ENCODE measurements at places on chromosomes 4 and X.

DNA sequence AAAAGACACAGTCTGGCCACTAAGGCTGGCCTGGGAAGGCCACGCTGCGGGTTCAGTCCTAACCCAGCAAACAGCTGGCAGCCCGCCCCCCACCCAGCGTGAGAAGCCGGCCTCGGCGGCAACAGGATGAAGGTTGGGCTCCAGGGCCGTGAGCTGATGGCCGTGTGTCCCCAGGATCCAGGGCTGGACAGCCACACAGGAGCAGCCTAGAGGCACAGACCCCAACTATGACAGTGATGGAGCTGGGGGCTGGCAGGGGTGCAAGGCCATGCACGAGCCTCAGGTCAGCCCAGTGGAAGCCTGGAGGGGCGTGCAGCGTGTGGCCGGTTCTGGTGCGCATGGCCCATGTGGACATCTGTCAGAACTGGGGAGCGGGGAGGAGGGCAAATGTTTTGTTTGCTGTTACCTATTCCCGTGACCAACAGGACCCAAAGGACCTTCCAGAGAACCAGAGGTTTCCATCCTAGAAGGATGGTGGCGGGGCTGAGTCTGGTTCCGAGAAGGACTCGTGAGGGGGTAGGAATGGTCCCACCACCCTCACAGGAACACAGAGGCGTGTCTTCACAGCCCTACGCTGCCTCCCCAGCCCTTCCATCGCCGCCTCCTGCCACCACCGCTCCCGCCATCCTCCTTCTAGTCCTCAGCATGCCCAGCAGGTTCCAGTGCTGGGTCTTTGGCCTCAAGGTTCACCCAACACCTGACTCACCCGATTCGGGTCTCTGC is 46.5 kb downstream of the ZFYVE28 start:
- no peak for DNase-seq

DNA sequence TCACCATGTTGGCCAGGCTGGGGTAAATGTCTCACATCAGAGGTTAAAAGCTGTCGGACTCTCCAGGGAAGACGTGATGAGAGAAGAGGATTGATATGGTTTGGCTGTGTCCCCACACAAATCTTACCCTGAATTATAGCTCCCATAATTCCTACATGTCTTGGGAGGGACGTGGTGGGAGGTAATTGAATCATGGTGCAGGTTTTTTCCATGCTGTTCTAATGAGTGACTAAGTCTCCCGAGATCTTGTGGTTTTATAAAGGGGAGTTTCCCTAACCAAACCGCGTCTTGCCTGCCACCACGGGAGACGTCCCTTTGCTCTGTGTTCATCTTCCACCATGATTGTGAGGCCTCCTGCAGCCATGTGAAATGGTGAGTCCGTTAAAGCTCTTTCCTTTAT is 64.4 kb downstream of the ASMT start:
- DNase-seq, result no peak

DNA sequence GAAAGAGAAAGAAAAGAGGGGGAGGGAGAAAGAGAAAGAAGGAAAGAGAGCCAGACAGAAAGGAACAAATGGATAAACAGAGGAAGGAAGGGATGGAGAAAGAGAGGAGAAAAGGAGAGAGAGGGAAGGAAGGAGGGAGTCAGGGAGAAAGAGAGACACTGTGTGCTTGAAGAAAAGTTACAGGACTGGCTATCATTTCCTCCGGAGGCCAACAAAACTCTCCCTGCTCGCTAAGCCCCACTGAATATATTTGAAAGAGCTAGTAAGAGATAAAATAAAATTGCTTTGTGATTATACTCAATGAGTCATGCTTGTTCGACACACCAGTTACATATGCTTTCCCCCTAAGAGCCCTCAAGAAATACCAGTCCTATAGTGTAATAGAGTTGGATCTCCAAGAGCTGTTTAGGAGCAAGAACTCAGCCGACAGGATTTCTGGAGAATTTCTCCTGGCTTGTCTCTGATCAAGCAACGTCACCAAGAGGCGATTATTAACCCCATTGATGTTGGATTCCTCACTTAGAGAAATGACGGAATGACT is 102.2 kb downstream of the MXRA5 start:
- DNase-seq, result peak; percentile 73

DNA sequence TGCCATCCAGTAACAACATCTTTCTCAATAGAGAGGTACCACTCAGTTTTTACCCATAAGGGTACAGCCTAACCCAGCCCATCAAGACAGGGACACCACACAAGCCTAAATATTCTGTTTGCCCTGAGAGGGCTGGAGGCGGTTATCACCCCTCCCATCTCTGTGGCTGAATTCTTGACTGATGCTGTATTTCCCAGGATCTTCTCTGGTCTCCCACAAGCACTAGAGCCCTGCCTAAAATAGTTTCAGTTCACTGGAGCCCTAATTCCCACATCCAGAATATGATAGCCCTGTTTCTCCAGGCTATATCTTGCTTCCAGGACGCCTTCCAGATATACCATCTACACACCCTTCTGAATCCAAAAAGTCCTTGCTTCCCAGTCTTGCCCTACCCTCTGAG is 91.6 kb upstream of the NMU start:
- no peak for DNase-seq

DNA sequence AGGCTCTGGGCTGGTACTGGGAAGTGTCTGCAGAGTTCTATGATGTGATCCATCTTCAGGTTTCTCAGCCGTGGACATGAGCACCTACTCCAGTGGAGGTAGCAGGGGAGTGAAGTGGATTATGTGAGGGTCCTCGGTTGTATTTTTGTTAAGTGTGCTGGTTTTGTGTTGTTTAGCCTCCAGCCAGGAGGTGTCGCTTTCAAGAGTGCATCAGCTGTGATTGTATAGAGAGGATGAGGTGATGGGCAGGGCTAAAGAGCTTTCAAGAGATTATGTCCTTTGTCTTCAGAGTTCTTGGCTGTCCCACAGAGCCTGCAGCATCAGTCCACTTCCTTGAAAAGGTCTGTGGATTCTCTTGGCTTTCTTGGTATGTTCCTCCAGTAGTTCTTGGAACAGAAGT is 256.6 kb downstream of the STK32B start:
- DNase-seq, result no peak

DNA sequence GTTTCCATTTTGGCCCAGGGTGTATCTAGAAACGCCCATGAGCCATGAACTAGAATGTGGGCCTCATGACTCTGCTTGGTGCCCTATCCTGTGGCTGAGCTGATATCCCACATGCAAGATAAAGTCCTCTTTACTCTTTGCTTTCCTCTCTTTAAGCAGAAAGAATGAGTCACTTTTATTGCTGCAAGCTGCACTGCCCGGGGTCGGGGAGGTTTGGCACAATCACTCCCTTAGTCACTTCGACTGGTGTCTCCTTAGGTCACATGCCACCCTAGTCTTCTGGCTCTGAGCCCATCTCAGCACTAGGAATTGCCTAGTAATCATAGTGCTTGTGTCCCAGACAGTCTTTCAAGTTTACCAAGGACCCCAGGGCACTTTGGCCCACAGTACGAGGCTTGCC is 75.1 kb upstream of the CXorf66 start:
- DNase-seq, result peak; percentile 46

DNA sequence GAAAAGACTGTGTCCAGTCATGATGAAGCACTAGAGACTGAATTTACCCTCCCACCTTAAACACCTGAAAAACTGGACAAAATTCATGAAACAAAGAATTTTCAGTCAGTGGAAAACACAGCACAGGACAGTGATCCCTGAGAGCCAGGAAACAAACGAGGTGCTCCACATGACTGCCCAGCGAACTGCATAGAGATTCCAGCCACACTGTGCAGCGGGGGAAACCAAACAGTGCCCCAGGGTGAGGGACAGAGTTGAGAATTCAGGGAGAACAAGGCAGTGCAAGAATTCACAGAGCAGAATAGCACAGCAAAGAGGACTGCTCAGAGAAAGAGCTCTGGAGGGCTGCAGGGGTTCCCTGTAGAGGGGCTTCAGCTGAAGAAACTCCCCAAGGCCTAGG is 55.5 kb upstream of the SEC24B start:
- no peak for DNase-seq

DNA sequence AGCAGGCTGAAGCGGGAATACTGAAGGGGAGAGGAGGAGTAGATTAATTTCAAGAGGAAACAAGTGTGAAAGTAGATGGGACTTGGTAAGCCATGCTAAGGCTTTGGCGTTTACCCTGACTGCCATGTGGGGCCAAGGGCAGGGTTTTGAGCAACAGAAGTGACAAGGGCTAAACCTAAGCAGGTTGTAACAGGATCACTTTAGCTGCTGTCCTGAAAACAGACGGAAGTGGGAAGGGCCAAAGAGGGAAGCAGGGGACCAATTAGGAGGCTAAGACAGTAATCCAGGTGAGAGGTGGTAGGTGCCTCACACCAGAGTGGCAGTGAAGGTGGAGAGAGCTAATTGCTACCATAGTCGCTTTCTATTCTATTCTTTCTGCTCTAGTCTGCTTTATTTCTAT is 166.5 kb downstream of the PJA1 start:
- no peak for DNase-seq

- DNase-seq, result no peak
Observed at GRCh38 chr4:4432341-4433125, 45.6 kb downstream of the NSG1 start.

DNA sequence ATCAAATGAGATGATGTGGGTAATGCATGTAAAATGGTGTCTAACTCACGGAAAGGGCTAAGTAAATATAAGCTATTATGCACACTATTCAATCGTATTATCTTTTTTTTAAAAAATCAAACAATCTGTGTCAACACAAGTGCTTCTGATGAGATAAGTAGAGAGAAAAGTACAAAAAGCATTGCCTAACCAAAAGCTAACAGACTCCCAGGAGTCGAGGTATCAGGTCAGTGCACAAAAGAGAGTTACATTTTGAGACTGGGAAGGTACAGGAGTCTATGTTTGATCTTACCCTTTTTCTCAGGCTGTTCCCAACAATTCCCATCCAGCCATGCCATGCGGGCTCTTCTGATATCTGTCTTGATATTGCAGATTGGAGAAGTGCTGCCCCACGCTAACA is 203.3 kb upstream of the ZIC3 start:
- DNase-seq, result no peak

All from retinal pigment epithelial cell (primary cell).